Hypothalamus (tissue), 51 donors: ENCODE measurements at places on chromosomes 5 and 9.

DNA sequence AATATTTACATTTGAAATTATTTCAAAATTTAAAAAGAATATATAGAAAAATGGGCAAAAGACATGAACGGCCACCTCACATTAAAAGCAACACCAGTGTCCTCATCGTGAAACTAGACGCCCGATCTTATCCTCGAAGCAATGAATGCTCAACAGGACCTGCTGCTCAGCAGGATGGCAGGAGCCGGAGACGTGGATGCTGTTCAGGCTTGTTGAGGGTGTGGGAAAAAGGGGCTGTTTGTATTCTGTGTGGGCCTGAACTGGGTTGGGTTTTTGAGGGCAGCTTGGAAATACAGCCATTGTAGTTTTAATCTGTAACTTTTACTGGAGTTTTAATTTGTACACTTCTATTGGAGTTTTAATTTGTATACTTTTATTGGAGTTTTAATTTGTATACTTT, 20.3 kb downstream of the EXOC3 start:
- no peak for DNase-seq

DNA sequence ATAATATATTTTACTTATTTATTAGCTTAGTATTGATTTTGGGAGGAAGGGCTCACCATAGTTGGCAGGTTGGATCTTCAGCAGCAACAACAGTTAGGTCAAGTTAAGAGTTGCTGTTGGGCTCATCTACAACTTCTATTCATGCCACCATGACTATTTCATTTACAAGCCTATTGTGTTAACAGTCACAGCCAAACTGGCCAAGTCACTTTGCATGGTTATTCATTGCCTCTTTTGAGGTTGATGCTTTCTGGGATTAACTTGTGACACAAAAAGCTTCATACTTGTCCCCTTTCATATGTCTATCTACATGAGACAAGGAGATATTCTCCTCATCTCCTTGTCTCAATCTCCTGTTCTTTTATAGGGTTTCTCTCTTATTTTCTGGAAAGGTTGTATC, 98.3 kb downstream of the WDR70 start:
- no peak for DNase-seq

DNA sequence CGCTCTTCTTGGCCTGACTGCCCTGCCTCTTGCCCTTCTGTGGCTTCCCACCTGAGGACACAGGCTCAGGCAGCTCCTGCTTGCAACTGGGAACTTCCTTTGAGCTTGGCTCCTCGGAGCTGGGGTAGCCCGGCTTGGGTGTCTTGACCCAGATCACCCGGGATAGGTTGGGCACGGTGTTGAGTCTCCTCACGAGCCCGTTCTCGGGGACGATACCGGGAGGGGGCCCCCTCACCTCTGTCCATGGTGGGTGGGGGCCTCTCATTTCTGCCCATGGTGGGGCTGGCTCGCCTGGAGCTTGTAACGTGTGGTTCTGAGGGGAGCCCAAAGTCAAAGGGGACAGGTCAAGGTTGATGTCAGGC, 7.8 kb upstream of the DDX41 start:
- no peak for DNase-seq

GRCh38 chr5:37774912-37775483, 64.8 kb downstream of the GDNF start:
- DNase-seq = no peak

GRCh38 chr5:172765766-172766286, 5.2 kb downstream of the DUSP1 start:
- DNase-seq = no peak

DNA sequence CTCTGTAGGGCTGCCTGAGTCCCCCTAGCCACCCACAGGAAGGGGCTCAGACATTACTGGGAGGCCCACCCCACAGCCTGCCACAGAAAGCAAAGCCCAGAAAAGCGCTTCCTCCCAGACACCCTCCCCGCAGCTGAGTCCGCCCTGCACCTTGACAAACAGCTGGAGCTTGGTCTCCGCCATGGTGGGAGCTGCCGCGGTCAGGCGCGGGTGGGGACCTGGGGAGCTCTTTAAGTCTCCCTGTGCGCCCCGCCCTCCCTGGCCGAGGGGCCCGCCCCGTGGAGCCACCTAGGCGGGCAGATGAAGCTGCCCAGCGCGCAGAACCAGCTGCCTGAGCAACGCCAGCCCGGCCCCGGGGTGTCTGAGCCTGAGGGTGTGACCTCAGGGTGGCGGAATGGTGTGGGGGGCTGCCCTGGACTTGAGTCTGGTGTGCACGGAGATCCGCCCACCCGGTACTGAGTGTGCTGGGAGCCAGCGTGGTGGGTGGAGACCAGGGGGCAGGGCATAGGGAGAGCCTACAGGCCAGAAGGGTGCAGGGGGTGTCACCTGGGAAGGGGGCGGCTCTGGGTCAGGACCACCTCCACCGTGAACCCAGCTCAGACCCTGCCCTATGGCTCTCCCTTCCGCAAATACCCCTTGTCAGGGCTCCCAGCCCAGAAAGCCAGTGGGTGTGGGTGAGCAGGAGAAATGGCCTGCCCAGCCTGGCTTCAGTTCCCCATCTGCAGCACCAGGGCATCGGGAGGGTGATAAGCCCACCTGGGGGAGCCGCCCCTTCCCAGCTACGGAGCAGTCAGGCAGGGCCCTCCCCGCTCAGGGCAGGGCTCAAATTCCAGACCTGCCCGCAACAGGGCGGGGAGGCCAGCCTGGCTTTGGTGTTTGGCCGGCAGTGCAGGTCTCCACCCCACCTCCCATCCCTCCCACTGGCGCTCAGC, at the start of gene CLIC3:
Gene CLIC3 (minus strand): TSS at position 208 of the 932 bp plus-strand sequence. CDS start 25 bp downstream, at position 183.
- no peak for DNase-seq

DNA sequence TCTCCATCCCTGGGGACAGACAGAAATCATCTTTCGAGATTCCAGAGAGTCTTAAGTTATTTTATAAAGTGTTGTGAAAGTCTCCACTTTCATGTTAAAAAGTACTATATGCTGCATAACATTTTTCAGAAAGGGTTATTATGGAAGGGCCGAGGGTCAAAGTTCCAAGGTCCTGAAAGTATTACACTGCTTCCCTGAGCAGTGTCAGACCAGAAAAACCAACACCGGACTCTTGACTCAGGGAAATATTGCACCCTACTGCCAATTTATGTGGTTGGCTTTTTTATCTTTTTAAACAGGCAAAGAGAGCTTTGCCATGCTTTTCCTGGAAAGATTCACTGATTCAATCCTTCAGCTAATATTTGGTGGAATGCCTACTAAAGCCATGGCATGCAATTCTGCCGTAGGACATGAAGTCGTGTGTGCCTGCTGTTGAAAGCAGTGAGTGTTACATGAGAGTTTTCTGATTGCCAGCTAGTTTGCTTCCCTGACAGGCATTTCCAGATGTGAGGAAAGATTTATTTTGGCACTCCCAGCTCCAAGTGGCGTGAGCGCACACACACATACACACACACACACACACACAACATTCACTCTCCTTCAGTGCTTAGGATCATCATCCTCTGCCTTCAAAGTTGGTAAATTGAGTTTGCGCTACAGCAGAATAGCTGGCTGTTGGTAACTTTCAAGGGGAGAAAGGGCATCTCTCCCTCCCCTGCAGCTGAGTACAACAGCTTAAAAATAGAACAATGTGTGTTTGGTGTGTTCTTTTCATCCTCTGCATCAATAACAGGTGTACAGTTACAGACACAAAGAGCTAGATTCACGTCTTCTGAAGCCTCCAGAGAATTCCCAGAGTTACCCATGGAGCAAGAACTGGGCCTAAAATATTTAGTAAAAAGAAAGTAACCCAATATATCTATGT, 45.6 kb downstream of the SLC1A3 start:
- DNase-seq = no peak
